G401 (cell line): ENCODE measurements at places on chromosomes 7 and 10.

DNA sequence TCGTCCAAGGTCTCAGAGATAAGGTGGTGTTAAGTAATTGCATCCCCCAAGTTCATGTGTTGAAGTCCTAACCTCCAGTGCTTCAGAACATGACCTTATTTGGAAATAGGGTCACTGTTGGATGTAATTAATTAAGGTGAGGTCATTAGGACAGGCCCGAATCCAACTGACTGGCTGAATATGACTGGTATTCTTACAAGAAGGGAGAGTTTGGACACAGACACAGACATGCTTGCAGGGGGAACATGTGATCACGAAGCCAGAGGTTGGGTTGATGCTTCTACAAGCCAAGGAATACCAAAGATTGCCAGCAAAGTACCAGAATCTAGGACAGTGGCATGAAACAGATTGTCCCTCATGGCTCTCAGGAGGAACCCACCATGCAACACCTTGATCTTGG is 173.5 kb upstream of the LYZL2 start:
- no peak for DNase-seq

DNA sequence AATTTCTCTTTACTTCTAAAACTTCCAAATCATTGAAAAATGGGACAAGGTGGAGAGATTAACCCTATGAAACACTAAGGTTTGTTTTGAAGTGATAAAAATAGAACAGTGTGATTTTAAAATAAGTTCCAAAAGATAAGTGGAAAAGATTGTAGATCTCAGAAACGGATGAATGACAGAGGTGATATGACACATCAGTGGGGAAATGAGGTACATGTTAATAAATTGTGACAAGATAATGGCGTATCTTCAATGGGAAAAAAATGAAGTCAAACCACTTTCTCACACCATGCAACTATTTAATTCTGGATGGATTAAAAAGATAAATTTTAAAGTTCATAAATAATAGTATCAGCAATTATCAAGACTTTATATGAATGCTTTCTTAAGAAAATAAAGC is 159.7 kb upstream of the VWC2 start:
- no peak for DNase-seq

GRCh38 chr10:80697926-80698325 is 160.2 kb downstream of the SH2D4B start:
- no peak for DNase-seq

GRCh38 chr10:122465401-122466040 is 4.2 kb downstream of the HTRA1 start:
- DNase-seq: no peak

DNA sequence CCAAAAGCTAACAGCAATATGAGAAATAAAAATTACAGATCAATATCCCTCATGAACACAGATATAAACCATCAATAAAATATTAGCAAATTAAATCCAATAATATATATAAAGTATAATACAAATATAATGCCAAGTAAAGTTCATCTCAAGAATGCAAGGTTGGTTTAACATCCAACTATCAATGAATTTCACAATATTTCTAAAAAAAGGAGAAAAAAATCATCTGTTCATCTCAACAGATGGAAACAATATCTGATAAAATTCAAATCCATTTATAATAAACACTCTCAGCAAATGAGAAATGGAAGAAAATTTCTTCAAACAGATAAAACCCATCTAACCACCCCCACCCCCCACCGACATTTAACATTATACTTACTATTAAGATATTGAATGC is 86.9 kb downstream of the SIRT1 start:
- DNase-seq: no peak

DNA sequence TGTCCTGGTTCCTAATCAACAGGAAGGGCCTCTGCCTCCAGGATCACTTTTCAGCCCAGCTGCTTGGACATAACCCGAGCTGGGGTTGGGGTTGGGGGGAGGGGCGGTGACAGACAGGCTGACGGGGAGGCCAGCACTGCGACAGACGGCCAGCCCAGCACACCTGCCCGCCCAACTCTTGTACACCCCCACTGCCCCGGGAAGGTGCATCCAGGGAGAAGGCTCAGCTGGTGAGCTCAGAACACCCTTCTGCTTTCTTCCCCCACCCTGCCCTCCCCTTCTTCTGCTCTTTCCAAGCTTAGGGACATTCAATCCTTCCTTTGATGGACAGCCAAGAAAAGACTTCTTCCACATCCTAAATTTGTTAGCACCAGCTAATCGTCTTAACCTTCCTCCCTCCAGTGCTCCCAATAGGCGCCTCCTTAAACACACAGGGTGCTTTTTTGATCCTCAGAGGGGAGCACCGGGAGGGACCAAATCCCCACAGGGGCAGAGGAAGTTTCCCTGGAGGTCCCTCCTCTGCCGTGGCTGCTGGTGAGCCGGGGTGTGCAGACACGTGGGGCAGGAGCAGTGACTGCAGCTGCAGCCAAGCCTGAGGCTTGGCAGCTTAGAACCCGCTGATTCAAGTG is 44.7 kb downstream of the COL13A1 start:
- DNase-seq: no peak

- DNase-seq: no peak
Measured at GRCh38 chr7:151920488-151920887, 35.8 kb upstream of the GALNTL5 start.

- DNase-seq: no peak
Measured at GRCh38 chr7:6026820-6027311, 4.3 kb upstream of the ANKRD61 start.
